ENCODE measurements at places on chromosomes 4 and X.

GRCh38 chrX:101257448-101258258 is 33.5 kb downstream of the TAF7L start:
- no peak for DNase-seq

GRCh38 chr4:78622253-78622979 is 70.8 kb downstream of the ANXA3 start:
- DNase-seq, result no peak

GRCh38 chr4:185775792-185776555 is 36.0 kb downstream of the SORBS2 start:
- DNase-seq, result no peak

DNA sequence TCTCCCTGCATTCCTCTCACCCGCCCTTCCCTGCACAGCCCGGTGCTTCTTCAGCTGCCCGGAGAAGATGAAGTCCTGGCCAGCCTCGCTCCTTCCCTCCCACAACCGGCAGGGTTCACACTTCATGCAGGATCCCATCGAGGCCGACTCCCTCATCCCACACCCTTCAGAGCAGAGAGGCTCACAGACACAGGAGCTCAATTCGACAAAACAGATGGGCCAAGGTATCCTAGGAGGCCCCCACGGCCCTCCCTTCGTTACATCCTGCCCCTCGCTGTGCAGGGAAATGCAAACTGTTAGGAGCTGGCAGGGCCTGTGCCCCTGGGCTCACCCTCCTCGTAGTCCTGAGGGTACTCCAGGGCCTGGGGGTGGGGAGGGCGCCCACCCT is 238.1 kb downstream of the DHRSX start:
- DNase-seq, result no peak

GRCh38 chrX:3461397-3462165 is 115.1 kb upstream of the MXRA5 start:
- DNase-seq, result peak; percentile 1

DNA sequence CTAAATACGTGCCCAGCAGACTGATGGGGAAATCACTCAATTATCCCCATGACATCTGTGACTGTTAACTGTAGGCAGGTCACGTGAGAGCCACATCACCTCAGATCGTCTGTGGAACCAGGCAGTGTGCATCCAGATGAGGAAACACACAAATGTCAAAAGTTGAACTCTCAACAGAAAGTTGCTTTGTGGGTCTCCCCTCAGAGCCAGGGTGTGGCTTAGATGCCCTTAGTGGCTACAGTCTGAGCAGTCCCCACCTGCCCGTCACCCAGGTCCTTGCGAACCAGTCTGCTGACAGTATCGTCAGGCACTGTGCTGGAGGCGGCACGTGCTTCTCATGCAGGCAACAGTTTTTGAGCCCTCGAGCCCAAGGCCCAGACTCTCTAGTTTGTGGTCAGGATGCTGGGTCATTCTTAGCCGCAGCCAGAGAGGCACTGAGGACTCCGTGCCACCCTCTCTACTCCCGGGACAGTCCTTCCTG is 10.8 kb downstream of the TMEM187 start:
- DNase-seq, result peak; percentile 70

All from suppressor macrophage (primary cell).